ENCODE measurements at places on chromosomes 13 and 19. TPM values are rescaled to one million over a fixed set of nuclear protein-coding genes. Genes with fewer than 3 reads are reported as not detected.

KIR2DL1 gene
- not detected for total RNA-seq

ZNF441 gene
- total RNA-seq: 12.2 TPM

DAND5 gene
- total RNA-seq: not detected

ZNF101 gene
- 4.6 TPM for total RNA-seq

KLK12 gene
- not detected for total RNA-seq

EHD2 gene
- total RNA-seq: 244 TPM

NKPD1 gene
- total RNA-seq: under 0.01 TPM

HOMER3 gene
- total RNA-seq: 86.0 TPM

ELL gene
- 12.9 TPM for total RNA-seq

CYP2A6 gene
- total RNA-seq: not detected

GAS6 gene
- total RNA-seq: 90.5 TPM

CCDC61 gene
- 6.1 TPM for total RNA-seq

ERVK3-1 gene
- 40.7 TPM for total RNA-seq

ZNF560 gene
- 2.2 TPM for total RNA-seq

CLEC4G gene
- not detected for total RNA-seq

CPB2 gene
- total RNA-seq: not detected

NXNL1 gene
- total RNA-seq: not detected

ZNF587B gene
- total RNA-seq: 15.7 TPM
